ENCODE measurements at places on chromosomes 1 and 21. TPM values are rescaled to one million over a fixed set of nuclear protein-coding genes. Genes with fewer than 3 reads are reported as not detected.

- DNase-seq, result no peak
These were observed 24.1 kb upstream of the ZNF436 start for GRCh38 chr1:23393706-23394105.

DNA sequence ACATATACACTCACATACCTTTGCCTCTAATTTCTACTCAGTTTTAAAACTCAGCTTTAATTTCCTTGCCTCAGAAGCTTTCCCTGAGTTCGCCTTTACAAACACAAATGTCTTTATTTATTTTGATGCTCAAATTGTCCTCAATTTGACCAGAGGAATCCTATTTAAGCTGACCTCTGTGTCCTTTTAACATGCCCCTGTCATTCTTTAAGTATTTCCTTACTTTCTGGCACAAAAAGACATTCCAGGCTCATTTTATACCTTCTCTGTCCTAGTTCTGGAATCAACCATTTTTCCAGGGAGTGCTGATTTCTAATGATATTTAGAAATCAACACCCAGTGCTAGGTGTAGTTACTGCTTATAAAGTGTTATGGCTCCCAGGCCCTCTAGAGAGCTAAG lies 82.5 kb downstream of the OSBPL9 start:
- no peak for DNase-seq

DNA sequence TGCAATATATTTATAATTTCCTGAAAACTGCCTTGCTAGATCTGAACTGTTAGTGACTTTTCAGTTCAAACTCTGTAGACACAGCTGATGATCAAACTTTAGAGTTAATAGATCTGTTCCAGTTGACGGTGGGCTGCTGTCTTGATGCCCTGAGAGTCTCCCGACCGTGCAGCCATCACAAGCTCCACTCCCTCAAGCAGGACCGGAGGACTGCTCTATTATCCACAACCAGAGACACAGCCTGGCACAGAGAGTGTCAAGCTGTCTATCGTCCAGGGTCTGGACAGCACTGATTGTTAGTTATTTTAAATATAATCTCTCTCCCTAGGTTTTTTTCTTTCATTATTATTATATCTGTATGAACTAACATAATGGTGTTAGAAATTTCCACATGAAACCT lies 8.0 kb downstream of the CHODL start:
- DNase-seq, result no peak

DNA sequence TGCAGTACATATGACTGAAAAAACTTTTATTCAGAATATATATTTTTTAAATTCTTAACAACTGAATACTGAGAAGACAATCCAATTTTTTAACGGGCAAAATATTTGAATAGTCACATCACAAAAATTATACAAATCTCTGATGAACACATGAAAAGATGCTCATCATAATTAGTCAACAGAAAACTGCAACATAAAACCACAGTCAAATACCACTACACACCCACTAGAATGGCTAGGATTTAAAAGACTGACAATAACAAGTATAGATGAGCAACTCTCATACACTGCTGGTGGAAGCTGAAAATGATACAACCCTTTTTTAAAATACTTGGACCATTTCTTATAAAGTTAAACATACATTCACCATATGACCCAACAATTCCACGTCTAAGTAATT lies 87.7 kb upstream of the TNFSF4 start:
- no peak for DNase-seq

DNA sequence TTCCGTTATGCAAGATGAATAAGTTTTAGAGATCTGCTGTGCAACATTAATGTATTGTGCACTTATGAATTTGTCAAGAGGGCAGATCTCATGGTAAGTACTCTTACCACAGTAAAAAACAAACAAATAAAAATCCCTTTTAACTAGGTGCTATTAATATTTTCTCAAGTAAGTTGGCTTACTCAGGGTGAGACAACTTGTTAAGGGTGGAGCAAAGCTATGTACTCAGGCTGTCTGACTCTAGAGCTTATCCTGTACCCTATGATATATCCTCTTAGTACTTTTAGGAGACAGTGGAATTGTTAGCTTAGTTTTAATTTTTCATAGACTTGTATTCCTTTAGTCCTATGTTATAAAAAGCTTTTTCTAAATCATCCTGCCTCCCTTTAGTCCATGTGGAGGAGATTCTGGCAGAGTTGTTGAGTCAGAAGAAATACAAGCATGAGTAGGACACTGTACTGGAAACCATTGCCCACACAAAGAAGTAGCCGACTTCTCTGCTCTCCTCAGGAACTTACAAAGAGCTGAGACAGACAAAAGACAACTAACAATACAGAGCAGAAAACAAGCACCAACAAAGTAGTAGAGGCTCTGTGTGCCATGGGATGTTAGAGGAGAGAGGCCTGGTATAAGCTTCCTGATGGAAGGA lies 49.2 kb downstream of the S1PR1 start:
- no peak for DNase-seq

GBP2 gene
- 165 TPM for total RNA-seq

DNA sequence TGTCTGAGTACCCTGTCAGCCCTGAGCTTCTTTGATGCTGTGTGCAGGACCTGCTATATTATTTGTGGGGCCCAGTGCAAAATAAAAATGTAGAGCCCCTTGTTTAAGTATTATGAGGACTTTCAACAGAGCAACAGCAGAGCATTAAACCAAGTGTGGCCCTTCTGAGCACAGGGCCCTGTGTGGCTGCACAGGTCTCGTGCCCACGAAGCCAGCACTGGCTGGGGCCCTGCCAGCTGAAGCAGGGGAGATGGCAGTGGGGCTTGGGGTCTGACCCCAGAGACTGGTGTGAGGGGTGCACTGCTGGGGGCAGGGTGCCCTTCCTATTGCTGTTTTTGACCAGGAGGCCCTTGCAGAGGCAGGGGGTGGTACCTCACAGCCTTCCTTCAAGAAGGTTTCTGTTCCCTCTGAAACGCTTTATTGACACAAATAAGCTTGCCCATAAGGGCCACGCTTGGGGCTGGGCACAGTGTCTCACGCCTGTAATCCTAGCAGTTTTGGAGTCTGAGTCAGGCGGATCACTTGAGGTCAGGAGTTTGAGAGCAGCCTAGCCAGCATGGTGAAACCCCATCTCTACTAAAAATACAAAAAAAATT lies 2.2 kb upstream of the SEMA4A start:
- DNase-seq, result no peak

DNA sequence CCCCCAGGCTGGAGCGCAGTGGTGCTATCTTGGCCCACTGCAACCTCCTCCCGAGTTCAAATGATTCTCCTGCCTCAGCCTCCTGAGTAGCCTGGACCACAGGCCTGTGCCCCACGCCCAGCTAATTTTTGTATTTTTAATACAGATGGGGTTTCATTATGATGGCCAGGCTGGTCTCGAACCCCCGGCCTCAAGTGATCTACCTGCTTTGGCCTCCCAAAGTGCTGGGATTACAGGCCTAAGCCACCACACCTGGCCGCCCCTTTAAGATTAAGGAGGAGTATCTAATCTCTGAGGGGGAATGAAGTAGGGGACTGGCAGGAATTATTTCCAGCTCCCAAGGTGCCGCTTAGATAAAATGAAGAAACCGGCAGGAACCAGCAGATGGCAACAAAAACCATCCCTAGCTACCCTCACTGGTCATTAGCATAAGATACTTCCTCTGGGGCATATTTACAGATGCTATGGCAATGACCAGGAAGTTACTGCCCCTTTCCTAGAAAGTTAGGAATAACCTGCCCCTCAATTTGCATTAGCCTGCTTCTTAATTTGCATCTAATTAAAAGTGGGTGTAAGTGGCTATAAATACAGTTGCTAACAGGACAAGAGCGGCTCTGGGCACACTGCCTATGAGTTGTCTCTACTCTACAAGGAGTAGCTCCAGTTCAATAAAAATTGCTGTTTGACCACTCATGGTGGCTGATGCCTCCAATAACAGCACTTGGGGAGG lies 7.1 kb upstream of the NSUN4 start:
- no peak for DNase-seq

All from CD8-positive, alpha-beta memory T cell (primary cell).